Stimulated activated CD4-positive, alpha-beta T cell treated with anti-CD3 and anti-CD28 coated beads, Interleukin-1b, Interleukin-23, amount 100 ng/mL, for 4 hours (primary cell): ENCODE measurements at places on chromosomes 3 and 15.

DNA sequence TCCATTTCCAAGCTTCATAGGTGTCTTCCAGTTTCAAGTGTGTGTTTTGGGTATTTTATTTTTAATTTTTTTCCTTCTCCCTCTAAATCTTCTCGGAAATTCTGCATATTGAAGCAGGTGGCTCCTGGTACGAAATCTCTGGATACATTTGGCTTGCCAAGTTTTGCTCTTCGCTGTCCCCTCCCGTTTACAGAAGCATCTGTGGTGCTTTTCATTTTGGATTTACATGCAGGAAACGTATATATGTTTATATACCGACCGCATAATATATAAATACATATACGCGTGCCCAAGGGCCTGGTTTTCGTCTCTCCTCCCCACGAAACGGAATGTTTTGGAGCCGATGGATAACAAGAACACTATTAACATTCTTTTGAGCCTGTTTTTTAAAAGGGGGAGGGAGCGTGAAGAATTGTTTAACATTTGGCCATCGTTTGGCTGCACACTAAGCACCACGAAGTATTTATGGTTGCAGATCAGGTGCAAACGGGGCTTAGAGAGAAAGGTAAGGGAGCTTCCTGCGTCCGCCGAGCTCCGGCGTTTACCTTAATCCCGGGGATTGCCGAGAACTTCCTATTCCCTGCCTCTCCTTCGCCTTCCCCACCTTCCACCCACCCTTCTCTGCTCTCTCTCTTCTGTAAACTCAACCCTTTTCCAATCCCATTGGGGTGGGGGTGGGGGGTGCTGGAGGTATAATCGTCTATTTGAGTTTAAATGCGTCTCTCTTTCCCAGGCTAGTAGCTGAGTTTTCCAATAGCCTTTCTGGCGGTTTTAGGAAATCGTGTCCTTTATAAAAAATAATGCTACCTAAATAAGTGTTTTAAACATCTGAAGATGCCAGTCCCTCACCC is 1.1 kb upstream of the NLGN1 start:
- no peak for DNase-seq

DNA sequence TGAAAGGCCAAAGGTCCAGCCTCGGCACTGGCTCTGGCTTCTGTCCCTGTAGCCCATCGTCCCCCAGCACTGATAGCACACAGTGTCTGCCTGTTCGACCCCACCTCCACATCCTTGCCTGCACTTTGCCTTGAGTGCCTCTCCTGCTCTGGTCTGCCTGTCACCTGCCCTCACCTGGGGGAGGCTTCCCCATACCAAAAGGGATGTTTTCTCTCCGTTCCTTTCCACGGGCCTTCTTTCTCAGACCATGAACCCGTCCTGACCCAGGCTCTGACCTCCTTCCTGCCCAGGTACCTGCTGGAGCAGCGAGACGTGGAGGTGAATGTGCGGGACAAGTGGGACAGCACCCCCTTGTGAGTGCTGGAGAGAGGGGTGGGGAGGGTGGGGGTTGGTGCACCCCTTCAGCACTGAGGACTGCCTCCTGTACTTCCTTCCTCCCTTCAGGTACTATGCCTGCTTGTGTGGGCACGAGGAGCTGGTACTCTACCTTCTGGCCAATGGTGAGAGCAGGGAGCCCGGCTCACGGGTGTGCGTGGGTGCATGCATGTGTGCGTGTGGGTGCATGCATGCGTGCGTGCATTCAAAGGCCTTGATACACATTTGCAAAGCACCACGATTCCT is 1.5 kb downstream of the ABTB1 start:
- no peak for DNase-seq

DNA sequence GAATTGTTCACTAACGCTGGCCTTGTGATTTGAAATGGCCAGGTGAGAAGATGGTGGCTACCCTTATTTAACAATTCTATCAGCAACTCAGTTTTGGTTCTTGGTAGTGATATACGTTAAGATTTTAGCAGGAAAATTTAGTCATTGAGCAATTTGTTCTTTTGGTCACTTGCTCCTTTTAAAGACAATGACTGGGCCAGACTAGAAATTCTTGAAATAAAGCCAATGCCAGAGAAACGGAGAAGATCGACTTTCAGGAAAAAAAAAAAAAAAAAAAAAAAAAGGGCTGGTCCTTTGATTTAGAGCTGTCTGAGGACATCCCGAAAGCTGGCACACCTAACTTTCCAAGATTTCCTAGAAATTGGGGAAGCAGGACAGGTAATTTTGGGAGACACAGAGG is 178.5 kb downstream of the FNDC3B start:
- DNase-seq, result no peak

DNA sequence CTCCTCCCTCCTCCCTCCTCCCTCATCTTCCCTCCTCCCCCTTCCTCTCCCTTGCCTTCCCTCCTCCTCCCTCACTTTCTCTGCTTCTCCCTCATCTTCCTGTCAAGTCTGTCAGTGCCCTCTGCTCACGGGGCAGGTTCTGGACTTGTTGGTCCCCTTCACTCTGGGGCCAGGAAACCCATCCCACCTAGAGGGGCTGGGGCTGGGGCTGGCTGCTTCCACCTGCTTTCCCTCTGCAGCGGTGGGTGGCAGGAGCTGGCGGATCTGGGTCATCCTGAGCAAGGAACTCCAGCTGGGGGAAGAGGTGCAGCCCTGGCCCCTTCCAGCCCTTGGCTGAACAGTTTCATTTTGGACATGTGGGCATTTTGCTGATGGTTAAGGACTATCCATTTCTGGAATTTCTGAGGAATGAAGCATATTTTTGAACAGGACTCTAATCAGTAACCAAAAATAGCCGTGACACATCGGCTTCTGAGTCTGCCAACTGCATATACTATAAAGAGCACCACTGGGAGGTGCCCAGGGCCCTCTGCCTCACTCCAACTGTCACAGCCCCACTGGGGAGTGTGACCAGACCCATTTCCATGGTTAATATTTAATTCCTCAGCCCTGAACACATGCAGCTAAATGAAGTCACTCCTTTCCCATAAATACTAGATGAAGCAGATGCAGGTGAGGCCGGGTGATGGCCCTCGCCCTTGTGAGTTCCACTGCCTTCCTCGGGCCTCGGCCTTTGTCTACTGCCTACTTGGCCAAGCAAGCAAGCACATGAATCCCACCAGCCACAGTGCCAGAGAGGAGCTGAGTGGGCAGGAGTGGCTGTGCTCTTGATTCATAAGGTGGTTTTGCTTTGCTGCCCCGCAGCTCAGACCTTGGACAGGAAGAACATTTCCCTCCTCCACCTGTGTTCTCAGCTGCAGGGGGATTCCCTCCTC is 39.8 kb downstream of the CHDH start:
- no peak for DNase-seq

DNA sequence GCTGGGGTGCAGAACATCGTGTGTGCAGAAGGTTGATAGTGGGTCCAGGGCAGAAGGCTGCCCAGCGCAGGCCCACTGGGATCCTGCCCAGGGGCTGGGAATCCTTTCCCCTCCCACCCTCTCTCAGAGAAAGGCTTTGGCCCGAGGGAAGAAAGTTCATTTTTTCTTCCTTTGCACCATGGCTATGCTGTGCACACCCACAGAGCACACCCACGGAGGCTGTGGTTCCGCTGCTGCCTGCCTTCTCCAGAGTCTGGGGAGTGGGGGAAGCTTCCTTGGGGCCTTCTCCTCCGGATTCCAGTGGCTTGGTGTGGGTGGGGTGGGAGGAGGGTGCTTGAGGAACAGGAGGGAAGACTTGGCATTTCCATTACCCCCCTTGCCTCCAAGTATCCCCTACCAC is 7.0 kb upstream of the PRKCD start:
- DNase-seq, result no peak

GRCh38 chr3:134619884-134620445 is 30.9 kb downstream of the KY start:
- no peak for DNase-seq

- DNase-seq, result no peak
Measured at GRCh38 chr15:59251001-59251845, 44.6 kb downstream of the LDHAL6B start.

- no peak for DNase-seq
Measured at GRCh38 chr15:64938192-64938591, 26.5 kb downstream of the ANKDD1A start.

DNA sequence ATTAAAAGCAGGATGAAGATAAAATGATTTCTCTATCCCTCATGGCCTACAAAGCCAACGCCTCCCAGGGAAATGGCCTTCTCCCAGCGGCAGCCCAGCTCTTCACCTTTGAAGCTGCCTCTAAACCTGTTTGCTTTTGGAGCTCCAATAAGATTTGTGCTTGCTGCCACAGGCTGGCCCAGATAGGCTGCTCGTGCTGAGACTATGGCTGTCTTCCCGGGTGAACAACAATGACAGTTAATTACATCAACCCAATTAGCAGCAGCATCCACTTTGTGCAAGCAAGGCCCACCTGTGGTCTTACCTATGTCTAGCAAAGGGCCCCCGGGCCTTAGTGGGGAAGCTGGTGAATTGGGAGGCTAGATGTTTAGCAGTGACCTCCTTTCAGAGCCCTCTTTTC is 179.6 kb downstream of the P3H2 start:
- DNase-seq, result no peak

DNA sequence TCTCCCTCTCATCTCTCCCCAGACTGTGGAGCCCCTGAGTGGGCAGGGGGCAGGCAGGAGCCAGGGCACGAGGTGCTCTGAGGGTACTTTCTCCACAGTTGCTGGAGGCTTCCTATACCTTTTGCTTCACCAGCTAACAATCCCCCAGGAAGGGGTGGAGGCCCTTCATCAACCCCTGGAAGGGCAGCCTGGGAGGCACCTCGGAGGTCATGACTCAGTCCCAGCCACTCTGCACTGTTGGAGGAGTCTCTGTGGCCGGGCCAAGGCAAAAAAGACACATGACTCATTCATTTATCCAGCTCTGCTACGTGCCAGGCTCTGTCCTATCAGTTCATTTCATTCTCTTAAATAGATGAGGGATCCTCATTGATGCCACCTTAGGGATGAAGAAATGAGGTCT is 15.6 kb upstream of the KY start:
- DNase-seq, result no peak

- no peak for DNase-seq
Measured at GRCh38 chr15:92132982-92133755, 260.5 kb upstream of the ST8SIA2 start.

DNA sequence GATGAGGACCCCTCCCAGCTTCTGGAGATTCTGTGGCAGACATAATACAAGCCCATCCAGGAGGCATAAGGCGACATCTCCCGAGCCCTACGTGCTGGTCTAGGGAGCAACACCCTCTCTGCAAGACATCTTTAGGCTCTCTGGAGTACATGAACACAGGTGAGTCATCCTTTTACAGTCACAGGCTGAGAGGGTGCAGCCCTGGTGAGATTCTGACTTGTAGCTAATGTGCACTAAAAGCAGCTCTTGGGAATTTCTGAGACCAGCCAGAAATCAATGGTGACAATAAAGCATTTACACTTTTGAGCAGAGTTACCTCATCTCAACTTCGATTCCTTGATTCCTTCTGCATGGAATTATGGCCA is 131.1 kb downstream of the XXYLT1 start:
- no peak for DNase-seq

DNA sequence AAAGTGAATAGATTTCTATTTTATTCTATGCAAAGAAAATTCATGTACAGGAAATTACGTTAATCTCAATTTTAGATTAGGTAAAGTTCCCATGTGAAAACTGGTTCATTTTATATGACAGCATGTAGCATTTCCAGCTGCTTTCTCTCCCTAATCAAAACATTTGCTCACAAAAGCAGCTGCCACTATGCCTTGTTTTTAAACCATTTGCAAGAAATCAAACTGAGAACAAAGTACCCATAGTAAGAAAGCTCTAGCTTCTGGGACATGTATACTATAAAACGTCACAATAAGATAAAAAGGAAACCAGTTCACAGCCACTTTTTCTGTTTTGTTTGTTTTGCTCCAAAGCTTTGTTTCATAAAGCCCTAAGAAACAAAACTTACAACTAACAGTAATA is 5.0 kb upstream of the CRYBG3 start:
- DNase-seq, result no peak

GRCh38 chr15:67806536-67806935 is 18.8 kb upstream of the SKOR1 start:
- no peak for DNase-seq

GRCh38 chr15:78316283-78317083 is 17.1 kb upstream of the SKIC8 start:
- no peak for DNase-seq

DNA sequence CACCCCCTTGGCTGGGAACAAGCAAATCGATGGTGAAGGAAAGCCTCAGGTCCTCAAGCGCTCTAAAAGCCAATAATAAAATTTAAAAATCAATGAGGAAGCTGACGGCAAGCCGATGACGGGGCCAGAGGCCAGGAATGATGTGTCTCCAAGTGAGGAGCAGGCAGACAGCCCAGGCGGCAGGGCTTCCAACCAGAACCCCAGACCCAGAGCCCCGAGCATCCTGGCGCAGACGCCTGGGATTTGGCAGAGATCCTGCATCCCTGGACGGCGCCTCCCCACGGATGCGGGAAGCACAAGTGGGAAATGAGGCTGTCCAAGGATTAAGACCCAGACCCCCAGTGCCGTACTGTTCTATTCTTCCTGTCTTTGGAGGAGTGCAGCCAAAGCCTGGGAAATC is 123.0 kb upstream of the PROK2 start:
- DNase-seq, result no peak

- DNase-seq, result no peak
Measured at GRCh38 chr3:157167371-157168042, 7.6 kb upstream of the CCNL1 start.

DNA sequence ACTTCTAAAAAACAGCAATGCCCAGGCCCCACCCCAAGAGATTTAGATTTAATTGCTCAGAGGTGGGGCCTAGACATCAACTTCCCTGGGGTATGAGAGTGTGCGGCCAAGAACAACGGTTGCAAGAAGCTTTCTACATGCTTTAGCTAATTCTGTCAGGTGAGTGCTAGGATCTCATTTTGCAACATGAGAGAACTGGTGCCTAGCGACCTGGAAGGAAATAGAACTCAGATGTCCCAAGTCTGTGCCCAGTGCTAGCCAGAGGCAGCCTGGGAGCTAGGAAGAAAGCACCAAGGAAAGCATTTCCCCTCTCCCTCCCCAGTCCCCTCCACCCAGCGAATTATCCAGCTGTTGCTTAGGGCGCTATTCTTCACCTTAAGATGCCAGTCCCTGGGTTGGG is 22.9 kb upstream of the HRH1 start:
- no peak for DNase-seq

DNA sequence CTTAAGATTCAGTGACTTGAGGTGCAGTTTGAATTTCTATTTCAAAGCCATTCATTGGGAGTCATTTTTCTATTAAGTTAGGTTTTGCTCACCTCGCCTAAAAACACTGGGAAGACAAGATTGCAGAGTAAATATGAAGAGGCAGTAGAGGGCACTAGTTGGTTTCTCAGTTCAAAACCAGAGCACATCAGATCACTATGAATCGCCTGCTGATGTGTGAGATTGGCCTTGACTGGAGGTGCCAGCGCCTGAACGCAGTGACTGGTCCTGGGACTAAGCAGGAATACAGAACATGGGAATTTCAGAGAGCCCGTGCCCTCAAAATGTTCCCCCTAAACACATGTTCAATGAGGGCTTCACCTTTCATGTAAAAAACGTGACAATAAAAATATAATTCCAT is 229.0 kb downstream of the ITPR1 start:
- no peak for DNase-seq

GRCh38 chr15:101359365-101359947 is 64.4 kb upstream of the SNRPA1 start:
- no peak for DNase-seq
